ENCODE measurements at places on chromosomes 7 and 10.

GRCh38 chr7:69020536-69020935 lies 577.7 kb upstream of the AUTS2 start:
- no peak for DNase-seq

GRCh38 chr10:13707156-13707881 lies 120.6 kb downstream of the PRPF18 start:
- DNase-seq, result no peak

GRCh38 chr10:101018118-101018599 lies 12.8 kb downstream of the PDZD7 start:
- DNase-seq, result no peak

DNA sequence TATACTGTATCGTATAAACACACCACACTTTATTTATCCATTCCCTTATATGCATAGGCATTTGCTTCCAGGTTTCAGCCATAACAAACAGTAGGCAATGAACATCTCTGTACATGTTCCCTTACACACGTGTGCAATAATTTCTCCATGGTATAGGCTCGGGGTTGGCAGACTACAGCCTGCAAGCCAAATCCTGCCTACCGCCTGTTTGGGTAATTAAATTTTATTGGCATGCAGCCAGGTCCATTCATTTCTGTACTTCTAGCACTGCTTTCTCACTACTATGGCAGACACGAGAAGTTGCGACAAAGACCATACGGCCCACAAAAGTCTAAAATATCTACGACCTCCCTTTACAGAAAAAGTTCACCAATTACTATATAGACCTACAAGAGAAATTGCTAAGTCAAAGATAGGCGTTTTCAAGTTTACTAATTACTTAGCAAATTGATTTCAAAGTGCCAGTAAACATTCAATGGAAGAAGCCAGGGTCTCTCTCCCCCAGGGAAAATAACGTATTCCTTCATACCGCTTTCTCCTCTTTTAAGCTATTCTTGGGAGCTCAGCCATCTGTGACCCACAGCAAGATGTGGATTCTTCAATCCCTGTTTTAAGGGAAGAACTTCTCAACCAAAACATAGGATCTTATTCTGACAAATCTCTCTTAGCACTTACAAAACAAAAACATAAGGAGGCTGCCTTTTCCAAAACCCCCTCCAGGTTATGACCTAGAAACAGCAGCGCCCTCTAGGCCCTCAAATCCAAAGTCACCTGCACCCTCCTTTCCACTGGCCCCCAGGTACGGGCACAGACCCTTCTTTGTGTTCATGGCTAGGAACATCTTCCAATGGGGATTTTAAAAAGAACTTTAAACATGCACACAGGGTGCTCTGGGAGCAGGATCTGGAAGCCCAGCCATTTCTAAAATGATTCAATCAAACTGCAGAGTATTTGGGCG lies 100.5 kb downstream of the FGFR2 start:
- no peak for DNase-seq

DNA sequence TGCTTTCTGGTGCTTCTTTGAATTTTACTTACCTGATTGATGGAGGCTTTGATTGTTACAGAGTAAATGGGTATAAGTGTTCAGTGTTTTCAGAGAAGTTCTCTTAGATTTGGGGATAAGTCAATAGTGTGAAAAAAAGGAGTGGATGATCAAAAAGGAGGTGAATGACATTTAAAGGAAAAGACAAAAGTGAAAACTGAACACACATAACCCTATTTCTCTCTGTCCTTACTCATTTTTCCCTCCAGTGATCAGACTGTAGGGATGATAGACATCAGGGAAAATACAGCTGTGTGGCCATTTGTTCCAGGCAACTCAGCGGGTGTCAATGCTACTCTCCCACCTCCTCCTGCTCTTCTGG lies 278 bp downstream of the CPA2 start:
- DNase-seq, result no peak
